ENCODE measurements at places on chromosomes 4 and X.
A peak's percentile ranks its signal among the peaks of the same experiment; 100 is the strongest.

- no peak for DNase-seq
These were observed 294.1 kb downstream of the ARHGAP10 start for GRCh38 chr4:148025981-148026380.

DNA sequence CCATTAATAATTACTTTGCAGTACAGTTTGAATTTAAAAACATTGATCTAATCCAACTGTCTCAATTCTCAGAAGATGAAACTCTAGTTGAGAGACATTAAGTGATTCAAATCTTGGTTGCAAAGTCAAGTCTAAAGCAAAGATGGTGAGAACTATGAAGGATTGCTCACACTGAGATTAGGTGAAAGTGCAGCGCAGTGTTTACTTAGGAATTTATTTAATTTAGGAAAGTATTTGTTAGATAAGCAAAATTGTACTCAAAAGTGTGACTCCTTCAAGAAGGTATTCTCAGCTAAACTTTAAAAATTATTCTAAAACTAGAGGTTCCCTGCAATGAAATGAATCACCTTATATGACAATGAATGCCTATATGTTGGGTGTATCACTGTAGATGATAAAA lies 454.9 kb downstream of the PDGFC start:
- DNase-seq: no peak

GRCh38 chrX:154541896-154542722 lies 4.5 kb downstream of the G6PD start:
- no peak for DNase-seq

DNA sequence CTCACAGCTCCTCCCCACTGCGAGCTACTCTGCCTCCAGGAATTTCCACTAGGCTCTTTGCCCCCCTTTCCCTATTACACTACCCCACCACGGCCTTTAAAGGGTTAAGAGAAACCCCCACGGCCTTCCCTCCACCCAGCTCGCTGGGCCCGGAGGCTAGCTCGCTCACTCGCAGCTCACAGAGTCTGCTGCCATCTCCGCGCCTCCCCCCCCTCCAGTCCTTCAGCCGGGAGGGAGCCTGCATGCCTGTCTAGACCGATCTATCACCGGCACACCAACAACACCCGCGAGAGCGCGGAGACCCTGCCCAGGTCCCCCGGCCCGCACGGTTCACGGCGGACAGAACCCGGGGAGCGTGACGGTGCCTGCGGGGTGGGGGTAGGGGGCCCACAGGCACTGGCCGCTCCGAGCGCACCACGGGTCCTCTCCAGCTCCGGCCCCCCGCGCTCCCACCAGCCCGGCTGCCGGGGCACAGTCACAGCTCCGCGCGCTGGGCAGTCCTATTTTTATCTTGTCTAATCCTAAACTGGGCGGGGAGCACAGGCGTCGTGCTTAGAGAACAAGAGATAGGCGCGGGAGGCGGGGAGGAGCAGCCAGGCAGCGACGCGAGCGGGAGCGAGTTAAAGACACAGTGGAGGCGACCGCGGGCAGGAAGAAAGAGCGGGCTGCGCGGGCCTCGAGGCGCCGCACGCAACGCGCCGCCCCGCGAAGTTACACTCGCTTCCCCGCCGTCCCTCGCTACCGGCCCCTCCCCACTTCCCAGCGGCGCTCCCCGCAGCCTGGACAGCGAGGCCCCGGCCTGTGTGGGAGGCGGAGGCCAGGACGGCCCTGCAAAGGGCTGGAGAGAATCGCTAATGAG lies 3.5 kb downstream of the BCOR start:
- DNase-seq: peak; percentile 88

- DNase-seq: no peak
These were observed 32.3 kb downstream of the C4orf54 start for GRCh38 chr4:99625369-99625768.

GRCh38 chrX:153635788-153636668 lies 11.0 kb upstream of the DUSP9 start:
- no peak for DNase-seq

- DNase-seq: peak; percentile 17
These were observed 675.2 kb upstream of the INTU start for GRCh38 chr4:126957556-126957955.

- DNase-seq: no peak
These were observed 337.3 kb upstream of the DIPK2B start for GRCh38 chrX:45537936-45538335.

GRCh38 chr4:110484767-110485166 lies 8.8 kb downstream of the ENPEP start:
- DNase-seq: peak; percentile 36

DNA sequence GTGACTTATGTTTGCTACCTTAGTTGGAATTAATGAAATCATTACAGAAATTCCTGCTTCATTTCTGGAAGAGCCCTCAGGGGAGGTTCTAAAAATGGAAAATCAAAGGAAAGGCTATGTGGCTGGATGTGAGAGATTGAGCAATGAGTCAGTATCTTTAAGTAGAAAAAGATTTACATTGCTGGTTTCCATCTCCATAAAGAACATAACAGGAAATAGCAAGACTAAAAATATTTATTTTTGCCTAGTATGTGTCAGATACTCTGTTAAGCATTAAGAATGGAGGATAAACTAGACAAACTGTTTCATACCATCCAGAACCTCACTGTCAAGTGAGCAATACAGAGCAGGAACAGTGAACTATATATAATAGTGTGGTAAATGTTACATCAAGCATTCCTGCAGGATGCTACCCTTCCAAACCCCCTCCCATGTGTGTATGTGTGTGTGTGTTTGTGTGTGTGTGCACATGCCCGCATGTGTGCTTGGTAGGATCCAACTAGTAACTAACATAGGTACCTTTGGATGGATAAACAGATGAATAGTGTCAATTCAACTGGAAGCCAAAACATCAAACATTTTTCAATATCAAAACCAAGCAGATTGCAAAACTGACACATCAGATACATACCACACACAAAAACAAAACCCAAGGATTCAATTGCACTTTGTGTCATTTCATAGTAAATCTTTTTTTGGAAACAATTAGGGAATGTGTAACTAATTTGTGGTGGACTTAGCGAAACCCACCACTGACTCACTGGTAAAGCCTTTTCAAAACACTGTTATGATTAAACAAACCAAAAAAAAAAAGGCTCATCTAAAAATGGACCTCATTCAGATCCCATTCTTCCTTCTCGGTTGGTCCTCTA lies 223.4 kb downstream of the SHROOM3 start:
- DNase-seq: no peak

DNA sequence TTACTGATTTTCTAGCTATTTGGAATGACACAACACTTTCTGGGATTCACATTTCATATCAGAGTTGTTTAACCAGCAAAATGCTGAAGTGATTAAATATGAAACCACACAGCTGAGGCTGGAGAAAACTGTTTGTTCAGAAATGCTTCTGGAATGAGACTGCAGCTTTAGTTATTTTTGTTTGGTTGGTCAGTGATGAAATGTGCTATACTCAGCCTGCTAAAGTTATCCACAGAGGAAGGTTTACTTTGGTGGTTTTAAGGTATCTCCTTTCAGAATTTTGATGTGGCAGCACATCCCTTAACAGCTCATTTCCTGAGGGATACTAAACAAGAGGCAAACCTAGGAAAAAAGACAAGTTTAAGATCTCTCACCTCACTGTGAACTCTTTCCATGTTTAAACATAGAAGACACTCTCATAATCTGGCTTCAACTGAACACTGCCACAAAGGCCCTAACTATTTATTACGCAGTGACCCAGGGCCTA lies 106.6 kb upstream of the PDE5A start:
- peak; percentile 45 for DNase-seq

GRCh38 chr4:103046416-103047290 lies 27.1 kb upstream of the SLC9B1 start:
- peak; percentile 43 for DNase-seq

DNA sequence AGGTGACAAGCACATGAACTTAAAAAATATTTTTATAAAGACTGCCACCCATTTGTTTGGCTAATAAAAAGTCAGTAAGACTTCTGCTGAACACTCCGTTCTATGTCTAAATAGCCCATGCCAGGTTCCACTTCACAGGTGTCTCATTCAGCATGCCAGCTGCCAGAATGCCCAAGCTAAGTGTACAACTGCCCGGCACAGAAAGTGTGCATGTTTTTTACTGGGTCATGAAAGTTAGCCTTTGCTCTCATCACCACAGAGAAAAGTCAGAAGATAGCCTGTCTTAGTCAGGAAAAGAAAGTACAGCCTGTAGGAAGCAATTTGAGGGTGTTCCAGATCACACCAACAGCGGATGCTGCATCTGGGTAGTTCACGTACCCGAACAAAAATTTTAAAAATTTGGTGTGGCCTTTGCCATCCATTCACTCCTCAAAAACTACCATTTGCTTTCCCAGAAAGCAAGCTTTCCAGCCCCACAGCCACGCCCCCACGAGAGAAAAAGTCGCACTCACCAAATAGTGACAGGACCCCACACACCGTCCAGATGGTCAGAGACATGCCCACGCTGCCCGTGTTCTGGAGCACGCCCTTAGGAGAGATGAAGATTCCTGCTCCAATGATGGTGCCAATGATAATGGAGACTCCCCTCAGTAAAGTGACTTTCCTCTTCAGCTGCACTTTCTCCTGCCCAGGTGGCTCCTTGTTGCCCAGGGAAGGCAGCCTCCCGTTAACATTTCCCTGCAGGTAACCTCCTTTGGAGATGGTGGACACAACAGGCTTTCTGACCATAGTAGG lies 671 bp downstream of the SLC7A11 start:
- DNase-seq: no peak

DNA sequence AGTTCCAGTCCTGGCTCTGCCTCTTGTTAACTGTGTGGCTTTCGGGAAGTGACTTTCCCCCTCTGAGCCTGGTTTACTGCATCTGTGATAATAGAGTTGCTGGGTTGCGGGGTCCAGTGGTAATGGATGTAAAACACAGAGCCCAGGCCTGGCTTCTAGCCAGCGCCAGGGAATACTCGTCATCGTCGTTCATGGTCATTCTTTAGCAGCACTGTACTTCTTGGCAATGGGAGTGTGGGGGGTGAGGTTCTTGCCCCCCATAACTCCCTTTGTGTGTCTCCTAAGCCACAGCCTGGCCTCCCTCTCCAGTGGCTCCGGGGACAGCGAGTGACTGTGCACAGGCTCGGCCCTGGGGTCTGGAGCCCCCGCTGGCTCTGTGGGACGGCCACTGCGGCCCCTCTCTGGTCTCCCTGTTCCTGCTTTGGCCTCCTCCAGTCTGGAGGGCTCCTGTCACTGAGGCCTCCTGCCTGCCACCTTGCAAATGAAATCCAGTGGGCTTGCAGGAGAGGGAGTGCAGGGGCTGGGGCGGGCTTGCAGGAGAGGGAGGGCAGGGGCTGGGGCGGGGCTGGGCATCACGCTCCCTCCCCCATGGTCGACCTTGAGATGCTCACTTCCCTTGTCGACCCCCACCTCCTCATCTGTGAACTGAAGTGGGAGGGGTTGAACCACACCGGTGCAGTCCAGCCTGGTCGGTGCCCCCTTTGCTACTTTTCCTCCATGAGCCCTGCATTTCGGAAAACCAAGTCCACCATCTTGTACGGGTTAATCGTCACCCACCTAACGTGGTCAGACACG lies 13.2 kb downstream of the PSAPL1 start:
- no peak for DNase-seq

DNA sequence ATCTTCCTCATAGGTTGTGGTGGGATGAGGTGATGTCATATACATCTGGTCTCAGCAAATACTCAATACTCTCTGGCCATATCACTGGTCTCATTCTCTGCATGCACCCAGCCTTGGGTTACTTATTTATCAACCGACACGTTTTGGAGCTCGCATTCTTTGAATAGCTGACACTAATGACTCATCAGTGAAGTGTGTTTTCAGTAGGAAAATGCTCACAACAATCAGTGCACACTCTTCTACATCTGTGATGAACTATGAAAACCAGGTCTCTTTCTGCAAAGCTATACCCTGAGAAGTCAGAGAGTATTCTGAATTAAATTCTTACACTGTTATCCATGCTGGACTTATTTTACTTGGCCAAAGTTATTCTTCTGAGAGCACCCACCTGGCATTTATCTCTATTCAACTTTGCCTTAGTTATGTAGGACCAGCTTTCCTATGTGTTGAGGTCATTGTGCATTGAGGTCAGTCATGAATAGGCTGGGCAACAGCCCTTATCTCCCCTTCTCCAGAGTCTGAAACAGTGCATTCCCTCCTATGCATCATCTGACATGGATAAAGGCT lies 58.7 kb upstream of the DHX15 start:
- peak; percentile 70 for DNase-seq

DNA sequence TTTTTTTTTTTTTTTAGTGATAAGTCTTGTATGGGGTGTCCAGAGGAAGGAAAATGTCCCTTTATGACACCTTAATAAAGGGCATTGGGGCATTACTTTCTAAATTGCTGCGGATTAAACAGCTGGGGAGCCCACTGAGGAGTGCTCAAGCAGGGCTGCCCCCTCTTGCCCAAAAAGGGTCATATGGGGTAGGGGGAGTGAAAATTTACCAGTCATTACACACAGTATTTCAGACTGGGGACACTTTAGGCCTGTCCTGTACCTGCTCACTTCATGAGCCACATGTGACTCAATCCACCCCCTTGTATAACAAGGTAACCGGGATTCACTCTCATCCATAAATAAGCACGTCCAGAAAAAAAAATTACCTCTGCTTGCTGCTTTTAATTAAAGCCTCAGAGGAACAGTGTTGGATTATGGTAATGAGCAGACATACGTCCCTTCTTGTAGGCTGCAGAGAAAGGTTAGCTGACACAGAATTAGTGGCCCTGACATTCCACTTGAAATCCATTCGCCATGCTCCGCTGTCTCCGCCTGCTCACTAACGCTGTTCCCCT lies 1.8 kb downstream of the PRDM8 start:
- no peak for DNase-seq

DNA sequence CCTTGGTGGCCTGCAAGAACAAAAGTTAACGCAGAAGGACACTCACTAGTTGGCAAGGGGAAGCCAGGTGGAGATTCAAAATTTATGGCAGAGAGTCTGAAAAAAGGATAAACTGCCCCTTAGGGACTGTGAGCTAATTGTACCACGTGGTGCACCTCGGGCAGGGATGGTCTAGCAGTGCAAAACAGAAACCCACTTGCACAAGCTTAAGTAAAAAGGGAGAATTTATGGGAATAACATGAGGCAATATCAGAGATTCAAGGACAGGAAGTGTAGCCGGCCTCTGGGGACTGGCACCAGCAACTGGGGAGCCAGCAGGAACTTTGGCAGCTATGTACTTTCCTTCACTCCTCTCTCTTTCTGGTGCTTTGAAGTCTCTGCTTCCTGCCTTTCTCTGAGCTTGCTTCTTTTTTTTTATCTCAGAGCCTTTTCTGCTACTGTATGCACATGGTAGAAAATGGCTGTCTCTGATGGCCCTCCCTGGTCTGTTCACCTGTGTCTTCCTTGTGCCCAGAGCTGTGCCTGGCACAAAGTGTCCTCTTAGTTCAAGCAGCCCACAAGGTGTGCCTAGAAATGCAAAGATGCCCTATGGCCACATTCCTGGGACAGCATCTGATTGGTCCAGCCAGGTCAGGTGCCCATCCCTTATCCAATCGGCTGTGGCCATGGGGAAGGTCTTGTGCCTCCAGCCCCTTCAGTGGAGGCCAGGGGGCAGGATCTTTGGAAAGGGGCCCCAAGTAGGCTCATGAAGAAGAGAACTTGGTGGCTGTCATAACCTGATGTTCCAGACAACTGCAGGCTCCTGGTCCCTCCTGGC lies 114.8 kb upstream of the ATP6AP2 start:
- DNase-seq: no peak

GRCh38 chr4:162485486-162485885 lies 321.7 kb upstream of the FSTL5 start:
- no peak for DNase-seq
